SJSA1 (cell line): ENCODE measurements at places on chromosomes 2 and 18. TPM values are rescaled to one million over a fixed set of nuclear protein-coding genes. Genes with fewer than 3 reads are reported as not detected.
A peak's percentile ranks its signal among the peaks of the same experiment; 100 is the strongest.

- no peaks in the 10 kb centered on the region for H3K36me3 ChIP-seq
- H3K4me1 ChIP-seq, result no peaks in the 10 kb centered on the region
- peaks cover 17% of the 10 kb centered on the region; the same call in 1 of the 2 replicates for H3K27me3 ChIP-seq
- H3K4me3 ChIP-seq, result no peak overlapping the region
Measured at GRCh38 chr2:1923541-1923940, 179.2 kb upstream of the PXDN start.

PLGLB1 gene
- 0.56 TPM in 1 of 2 replicates, not detected in the other for total RNA-seq

GRCh38 chr2:207881902-207882301, 112.2 kb upstream of the FZD5 start:
- no peaks in the 10 kb centered on the region for H3K4me1 ChIP-seq
- H3K27me3 ChIP-seq, result no peaks in the 10 kb centered on the region
- no peak overlapping the region for H3K27ac ChIP-seq

DNA sequence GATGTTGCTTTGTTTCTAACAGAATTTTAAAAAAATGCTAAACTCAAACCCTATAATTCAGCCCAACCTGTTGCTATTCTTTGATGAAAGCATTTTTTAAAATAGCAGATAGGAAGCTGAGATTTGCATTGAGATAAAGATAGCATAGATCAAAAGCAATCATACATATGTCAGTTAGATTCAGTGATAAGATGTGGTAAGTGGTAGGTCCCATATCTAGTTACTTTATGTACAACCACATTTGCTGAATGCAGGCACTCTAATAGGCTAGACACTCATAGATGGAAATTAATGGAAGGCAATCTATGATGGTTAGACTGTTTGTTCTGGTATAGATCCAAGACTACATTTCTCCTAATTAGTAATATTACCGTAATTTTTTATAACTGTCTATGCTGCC, 27.2 kb upstream of the C1D start:
- no peak overlapping the region for H3K27ac ChIP-seq
- no peaks in the 10 kb centered on the region for H3K4me1 ChIP-seq
- no peaks in the 10 kb centered on the region for H3K27me3 ChIP-seq
- no peak overlapping the region for H3K4me3 ChIP-seq

GRCh38 chr18:75439348-75439747, 11.8 kb upstream of the SMIM21 start:
- H3K36me3 ChIP-seq, result no peaks in the 10 kb centered on the region
- H3K4me3 ChIP-seq, result no peak overlapping the region
- DNase-seq, result no peak
- H3K27me3 ChIP-seq, result no peaks in the 10 kb centered on the region
- no peak overlapping the region for H3K27ac ChIP-seq

DNA sequence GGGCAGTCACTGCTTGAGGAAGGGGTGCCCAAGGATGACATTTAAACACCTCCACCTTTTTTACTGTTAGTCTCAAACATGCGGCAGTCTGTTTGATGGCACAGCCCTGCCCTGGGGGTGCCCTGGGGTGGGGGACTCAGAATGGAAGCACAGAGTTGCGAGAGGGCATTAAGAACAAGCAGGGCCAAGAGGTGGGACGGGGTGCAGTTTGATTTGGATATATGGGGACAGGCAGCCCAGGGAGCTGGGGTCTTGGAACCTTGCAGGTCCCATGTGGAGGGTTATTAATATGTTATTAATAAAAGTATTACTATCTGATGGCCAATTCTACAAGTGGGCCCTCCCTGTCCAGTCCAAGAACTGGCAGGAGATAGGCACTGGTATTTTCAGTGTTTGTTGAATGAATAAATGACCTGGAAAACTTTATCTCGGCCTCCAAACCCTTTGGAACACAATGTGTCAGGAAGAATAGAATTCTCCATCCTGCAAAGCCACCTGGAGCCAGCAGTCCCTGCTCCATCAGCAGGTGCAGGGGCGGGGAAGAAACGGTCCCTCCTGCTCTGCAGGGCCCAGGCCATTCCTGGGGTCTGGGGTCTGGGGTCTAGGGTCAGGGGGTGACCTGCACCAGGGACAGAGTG, 25.2 kb downstream of the SDC1 start:
- H3K4me3 ChIP-seq, result no peak overlapping the region
- H3K4me1 ChIP-seq, result no peaks in the 10 kb centered on the region
- no peak overlapping the region for H3K27ac ChIP-seq
- no peak for DNase-seq
- no peaks in the 10 kb centered on the region for H3K27me3 ChIP-seq
- peaks cover 24% of the 10 kb centered on the region for H3K36me3 ChIP-seq

ICOS gene
- not detected in 2 replicates for total RNA-seq

CCDC141 gene
- total RNA-seq, result not detected in 2 replicates

DNA sequence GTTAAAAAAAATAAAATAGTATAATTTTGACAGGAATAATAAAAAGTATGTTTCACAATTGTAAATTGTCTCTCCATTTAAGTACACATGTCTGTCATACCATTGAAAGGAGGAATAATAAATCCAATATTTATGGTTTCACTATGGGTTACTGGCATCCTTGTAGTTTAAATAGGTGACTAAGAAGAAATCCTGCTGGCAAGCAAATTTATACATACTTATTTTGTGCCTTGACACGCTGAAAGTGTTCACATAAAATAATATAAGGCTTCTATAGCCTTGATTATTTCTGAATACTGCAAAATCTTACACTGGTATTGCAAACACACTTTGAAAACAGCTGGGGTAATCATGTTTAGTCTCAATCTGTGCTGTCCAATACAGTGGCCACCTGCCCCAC, 138.3 kb upstream of the ETAA1 start:
- H3K27ac ChIP-seq, result peak overlapping the region; percentile 99
- no peaks in the 10 kb centered on the region for H3K27me3 ChIP-seq
- no peak overlapping the region for H3K4me3 ChIP-seq
- H3K4me1 ChIP-seq, result peaks cover 51% of the 10 kb centered on the region
- no peak for DNase-seq
- H3K36me3 ChIP-seq, result no peaks in the 10 kb centered on the region

GRCh38 chr2:174635776-174636404, 38.3 kb upstream of the WIPF1 start:
- no peak overlapping the region for H3K4me3 ChIP-seq
- H3K27me3 ChIP-seq, result no peaks in the 10 kb centered on the region
- H3K36me3 ChIP-seq, result peaks cover 8% of the 10 kb centered on the region; the same call in 1 of the 2 replicates
- peaks cover 16% of the 10 kb centered on the region for H3K4me1 ChIP-seq

- no peak for DNase-seq
- H3K4me1 ChIP-seq, result no peaks in the 10 kb centered on the region
- H3K4me3 ChIP-seq, result no peak overlapping the region
- no peaks in the 10 kb centered on the region for H3K27me3 ChIP-seq
- no peaks in the 10 kb centered on the region for H3K36me3 ChIP-seq
Measured at GRCh38 chr2:185919155-185919554, 180.6 kb downstream of the FSIP2 start.

MYO5B gene
- total RNA-seq, result 0.97 and 3.4 TPM in 2 replicates

RNF149 gene
- 32.2 and 37.6 TPM in 2 replicates for total RNA-seq

GRCh38 chr2:9570182-9571060, 14.8 kb upstream of the ADAM17 start:
- no peak overlapping the region for H3K27ac ChIP-seq
- H3K36me3 ChIP-seq, result peaks cover 5% of the 10 kb centered on the region; the same call in 1 of the 2 replicates
- no peak overlapping the region for H3K4me3 ChIP-seq
- peaks cover 21% of the 10 kb centered on the region for H3K4me1 ChIP-seq
- no peaks in the 10 kb centered on the region for H3K27me3 ChIP-seq

EPAS1 gene
- 12.9 and 13.1 TPM in 2 replicates for total RNA-seq

DNA sequence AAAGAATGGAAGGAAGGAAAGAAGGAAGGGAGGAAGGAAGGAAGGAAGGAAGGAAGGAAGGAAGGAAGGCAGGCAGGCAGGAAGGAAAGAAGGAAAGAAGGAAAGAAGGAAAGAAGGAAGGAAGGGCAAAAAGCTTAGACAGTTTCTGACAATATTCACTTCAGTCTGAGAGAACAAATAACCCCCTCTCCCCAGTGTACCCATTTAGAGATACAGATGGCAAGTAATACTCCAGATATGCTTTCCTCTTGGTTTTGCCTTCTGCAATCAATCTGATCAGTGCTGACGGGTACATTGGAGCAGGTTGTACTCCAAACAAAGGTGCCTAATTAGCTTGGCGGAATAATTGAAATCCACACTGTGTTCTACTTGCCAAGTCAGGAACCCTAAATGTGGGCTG, 534.6 kb upstream of the TMEFF2 start:
- H3K4me3 ChIP-seq, result no peak overlapping the region
- H3K4me1 ChIP-seq, result no peaks in the 10 kb centered on the region
- H3K27ac ChIP-seq, result no peak overlapping the region
- no peaks in the 10 kb centered on the region for H3K27me3 ChIP-seq
- no peaks in the 10 kb centered on the region for H3K36me3 ChIP-seq

GRCh38 chr2:105062158-105062557, 24.3 kb downstream of the MRPS9 start:
- no peaks in the 10 kb centered on the region; the same call in 1 of the 2 replicates for H3K27me3 ChIP-seq
- no peaks in the 10 kb centered on the region for H3K4me1 ChIP-seq
- no peaks in the 10 kb centered on the region for H3K36me3 ChIP-seq
- H3K27ac ChIP-seq, result no peak overlapping the region
- H3K4me3 ChIP-seq, result no peak overlapping the region

- H3K36me3 ChIP-seq, result no peaks in the 10 kb centered on the region
- H3K4me3 ChIP-seq, result no peak overlapping the region
- H3K27me3 ChIP-seq, result no peaks in the 10 kb centered on the region
- DNase-seq, result no peak
Measured at GRCh38 chr2:197328461-197328860, 17.9 kb upstream of the ANKRD44 start.
